Immature natural killer cell (primary cell): ENCODE measurements at places on chromosomes 1 and 21.
A peak's percentile ranks its signal among the peaks of the same experiment; 100 is the strongest.

DNA sequence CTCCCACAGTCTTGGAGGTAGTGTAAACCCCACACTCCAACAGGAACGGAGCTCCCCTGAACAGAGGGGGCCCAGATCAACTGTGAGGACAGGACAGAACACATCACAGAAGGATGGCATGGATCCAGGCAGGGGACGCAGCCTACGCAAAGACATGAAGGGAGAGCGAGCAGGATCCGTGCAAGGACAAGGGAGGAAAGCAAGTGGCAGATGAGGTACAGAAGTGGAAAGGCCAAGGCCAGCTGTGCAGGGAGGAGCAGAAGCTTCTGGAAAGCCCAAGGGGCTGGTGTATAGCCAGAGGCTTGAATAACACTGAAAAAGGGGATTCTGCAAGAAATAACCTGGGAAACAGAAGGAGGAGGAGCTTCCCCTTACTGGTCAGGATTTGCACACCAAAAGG lies 81.2 kb downstream of the SIPA1L2 start:
- no peak for DNase-seq

- no peak for DNase-seq
Measured at GRCh38 chr21:44537930-44538911, 1.8 kb downstream of the KRTAP10-1 start.

DNA sequence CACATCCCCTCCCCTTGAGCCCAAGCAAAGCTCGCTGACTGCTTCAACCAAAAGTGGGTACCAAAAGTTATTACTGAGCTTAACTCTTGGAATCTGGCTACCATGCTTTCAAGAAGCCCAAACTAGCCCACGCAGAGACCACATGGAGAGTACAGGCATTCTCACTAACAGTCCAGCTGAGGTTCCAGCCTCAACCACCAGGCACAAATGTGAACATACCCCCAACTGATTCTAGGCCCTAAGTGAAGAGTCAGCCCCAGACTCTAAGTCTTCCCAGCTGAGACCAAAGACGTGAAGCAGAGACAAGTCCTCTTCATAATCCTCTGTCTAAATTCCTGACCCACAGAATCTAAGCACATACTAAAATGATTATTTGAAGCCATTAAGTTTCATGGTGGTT lies 36.8 kb downstream of the EVI5 start:
- no peak for DNase-seq

DNA sequence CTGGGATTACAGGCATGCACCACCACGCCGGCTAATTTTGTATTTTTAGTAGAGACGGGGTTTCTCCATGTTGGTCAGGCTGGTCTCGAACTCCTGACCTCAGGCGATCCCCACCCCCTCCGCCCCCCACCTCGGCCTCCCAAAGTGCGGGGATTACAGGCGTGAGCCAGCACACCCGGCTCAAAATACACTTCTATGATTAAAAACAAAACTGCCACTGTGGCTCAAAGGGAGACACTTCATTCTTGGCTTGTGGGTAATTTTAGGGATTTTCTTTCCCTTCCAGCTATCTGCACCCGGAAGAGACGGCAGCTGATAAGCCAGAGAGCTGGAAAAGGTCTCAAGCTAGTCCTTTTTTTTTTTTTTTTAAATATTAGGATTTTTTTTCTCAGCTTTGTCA lies 24.5 kb downstream of the TMPRSS2 start:
- no peak for DNase-seq

DNA sequence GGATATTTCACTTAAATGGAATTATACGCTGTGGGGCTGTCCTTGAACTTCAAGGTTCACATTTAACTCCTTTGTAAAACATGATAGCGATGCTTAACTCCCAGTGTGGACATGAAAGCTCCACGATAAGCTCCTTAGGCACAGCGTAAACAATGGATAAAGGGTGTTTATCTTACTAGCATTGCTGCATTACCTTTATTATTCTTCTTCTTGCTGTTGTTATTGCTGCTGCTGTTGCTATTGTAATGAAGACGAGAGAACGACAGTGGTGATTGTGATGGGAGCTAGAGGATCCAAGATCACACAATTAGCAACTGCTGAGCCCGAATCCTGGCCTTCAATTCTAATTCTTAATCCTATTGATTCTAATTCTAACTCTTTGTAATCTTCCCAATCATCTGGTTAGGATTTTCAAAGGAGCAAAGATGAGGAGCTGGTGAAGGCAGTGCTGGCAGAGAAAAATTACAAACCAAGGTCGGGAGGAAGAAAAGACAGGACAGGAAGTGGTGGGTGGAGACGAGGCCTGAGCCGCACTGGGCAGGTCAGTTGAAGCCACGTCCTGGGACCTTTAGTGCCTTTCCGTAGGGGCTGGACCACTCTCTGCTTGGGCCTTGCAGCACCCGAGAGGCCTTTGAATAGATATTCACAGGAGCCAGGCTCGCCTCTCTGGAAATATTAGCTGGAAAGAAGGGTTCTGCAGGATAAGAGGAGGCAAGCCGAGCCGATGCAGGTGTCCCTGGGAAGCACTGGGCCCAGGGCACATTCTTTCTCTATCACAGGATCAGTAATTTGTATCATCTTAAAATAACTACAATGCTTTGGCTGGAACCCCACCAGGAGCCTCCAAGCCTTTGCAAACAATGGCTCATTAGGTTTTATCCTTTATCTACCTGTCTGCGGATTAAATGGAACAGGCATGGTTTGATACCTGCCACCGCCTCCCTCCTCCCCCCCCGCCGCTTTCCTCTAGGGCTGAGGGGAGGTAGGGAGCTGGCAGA lies 571.6 kb downstream of the AJAP1 start:
- no peak for DNase-seq

- DNase-seq: no peak
Measured at GRCh38 chr1:159857889-159858288, 4.6 kb downstream of the VSIG8 start.

GRCh38 chr1:162988869-162989268 lies 80.3 kb upstream of the RGS4 start:
- no peak for DNase-seq

- DNase-seq: no peak
Measured at GRCh38 chr1:109653306-109653705, 2.6 kb upstream of the GSTM4 start.

- DNase-seq: peak; percentile 10
Measured at GRCh38 chr1:113677250-113678158, 81.8 kb downstream of the PHTF1 start.

DNA sequence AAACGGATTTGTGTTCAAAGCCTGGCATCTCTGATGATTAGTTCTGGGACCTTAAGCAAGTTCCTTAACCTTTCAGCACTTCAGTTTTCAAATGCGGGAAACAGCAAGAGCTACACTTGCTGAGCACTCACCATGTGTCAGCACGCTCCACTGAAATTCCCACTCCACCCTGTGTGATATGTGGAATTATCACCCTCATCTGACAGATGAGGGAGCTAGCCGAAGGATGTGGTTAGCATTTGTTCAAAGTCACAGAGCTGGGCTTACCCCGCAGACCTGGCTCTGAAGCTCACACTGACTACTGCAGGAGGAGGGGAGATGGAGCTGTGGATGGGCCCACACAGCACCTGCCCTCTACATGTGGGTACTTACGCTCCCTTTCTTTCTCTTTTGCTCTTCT lies 29.1 kb downstream of the IL12RB2 start:
- peak; percentile 68 for DNase-seq

- DNase-seq: no peak
Measured at GRCh38 chr1:169318536-169319244, 48.9 kb downstream of the NME7 start.

DNA sequence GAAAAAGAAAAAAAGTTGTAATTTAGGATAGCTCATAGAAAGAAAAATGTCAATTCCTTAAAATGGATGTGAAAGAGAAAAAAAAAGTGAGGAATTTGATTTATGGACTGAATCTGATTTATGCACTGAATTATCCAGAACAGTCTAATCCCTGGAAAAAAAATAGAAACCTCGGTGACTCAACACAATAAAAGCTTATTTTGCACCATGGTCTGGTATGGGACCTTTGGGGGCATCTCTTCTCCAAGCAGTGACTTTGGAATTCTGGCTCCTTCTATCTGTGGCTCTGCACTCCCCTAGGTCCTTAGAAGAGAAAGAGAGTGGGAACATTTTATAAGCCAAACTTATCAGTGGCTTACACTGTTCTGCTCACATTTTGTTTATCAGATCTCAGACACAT lies 471.7 kb upstream of the B3GALT2 start:
- no peak for DNase-seq

- no peak for DNase-seq
Measured at GRCh38 chr1:57632401-57632800, 208.5 kb upstream of the DAB1 start.

GRCh38 chr1:109641078-109641740 lies 14.7 kb upstream of the GSTM4 start:
- no peak for DNase-seq

GRCh38 chr1:27341525-27342252 lies at the start of gene SYTL1:
TSS of gene SYTL1 (plus strand) at chr1:27342022. CDS start at chr1:27345335, 3,313 bp downstream.
- DNase-seq: peak; percentile 77

GRCh38 chr1:228362884-228363450 lies 43.7 kb downstream of the TRIM11 start:
- DNase-seq: no peak

DNA sequence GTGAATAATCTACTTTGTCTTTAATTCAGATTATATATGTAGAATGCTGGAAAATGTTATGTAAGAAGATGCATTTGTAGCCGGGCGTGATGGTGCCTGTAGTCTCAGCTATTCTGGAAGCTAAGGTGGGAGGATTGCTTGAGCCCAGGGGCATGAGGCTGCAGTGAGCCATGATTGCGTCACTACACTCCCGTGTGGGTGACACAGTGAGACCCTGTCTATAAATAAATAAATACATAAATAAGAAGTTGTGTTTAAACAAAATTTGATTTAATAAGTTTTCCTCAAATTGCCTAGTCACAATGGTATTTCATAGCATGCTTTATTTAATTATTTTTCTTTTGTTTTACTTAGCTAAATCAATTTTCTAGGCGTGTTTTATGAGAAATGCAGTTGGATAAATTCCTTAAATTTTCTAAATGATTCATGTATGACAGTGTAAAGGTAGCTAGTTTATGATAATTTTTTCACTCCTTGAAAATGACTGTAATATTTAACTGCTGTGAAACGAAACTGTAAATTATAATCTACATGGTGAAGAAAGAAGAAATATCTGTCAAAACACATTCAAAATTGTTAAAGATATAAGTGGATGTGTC lies 232.6 kb downstream of the SRGAP2C start:
- no peak for DNase-seq

DNA sequence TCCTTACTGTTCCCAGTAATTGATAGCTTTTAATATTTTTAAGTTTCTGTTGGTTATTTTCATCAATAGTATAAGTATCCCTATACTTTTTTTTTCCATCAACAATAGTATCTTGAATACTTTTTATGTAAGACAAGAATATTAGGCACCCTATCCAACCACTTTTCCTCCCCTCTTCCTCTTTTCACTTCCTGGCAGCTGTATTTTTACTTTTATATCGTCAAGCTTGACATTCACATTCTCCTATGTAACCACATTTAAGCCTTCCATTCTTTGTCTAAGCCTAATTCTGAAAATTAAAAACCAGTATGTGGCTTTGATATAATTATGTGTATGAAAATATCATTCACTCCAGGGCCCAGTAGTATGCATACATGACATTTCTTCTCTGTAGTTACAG lies 9.3 kb downstream of the TMEM39B start:
- DNase-seq: no peak

DNA sequence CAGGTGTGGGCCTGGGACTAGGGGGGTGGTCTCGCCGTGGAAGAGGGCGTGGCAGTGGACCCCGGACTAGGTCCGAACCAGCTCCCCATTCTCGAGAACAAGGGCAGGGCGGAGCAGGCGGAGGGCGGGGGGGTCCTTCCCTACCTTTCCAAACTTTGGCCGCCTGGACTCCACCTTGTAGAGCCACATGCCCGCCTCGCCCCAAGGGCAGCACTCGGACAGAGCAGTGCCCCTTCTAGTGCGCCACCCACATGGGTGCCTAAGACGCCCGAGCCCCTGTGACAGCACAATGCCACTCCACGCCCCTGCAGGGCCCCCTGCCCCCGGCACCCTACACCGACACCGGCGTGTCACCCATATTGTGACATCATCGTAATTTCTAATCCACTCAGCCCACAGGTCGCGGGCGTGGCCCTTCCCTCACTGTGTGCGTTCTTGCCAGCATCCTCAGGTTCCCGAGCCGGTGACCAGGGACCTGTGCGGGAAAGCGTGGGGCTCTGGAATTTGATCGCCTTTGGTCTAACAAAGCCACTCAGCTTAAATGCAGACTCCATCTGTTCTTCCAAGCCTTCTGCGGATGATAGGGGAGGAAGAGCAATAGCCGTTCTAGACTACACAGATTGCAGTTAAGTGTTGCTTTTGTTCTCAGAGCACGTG lies 553 bp upstream of the STMN1 start:
- no peak for DNase-seq

- DNase-seq: peak; percentile 27
Measured at GRCh38 chr1:174397261-174397660, 50.5 kb upstream of the GPR52 start.

GRCh38 chr1:205488074-205488723 lies 16.3 kb upstream of the CDK18 start:
- DNase-seq: peak; percentile 43

DNA sequence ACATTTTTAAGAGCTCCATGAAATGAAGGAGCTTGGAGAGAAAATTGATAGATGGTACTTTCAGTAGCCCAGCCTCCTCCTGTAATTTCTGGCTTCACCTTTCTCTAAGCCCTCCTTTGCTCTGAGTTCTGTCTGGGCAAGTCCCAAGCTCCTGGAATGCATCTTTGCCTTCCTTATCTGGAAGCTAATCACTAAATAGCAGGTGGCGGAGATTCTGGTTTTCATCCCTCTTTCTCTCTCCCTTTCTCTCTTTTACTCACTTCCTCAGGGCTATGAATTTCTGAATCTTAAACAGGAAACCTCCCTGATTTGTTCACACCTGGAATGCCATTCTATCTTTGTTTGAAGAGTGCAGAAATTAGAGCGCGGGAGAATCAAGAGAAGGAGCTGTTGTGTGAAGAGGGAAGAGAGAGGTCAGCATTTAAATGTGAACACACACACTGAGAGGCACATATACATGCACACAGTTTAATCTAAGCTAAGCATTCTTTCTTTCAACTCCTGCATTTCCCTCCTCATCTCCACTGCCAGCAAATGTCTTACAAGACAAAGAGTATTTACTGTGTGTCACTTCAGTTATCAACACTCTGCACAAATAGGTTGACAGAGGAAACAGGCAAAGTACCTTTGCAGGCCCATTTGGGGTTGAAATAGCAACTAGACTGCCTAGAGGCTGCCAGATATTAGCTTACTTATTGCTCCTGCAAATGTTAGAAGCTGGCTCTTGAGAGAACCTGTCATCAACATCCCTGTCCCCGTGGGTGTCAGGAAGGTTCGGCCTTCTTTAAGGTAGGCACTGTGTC lies 199.4 kb upstream of the CAMK1G start:
- DNase-seq: no peak

DNA sequence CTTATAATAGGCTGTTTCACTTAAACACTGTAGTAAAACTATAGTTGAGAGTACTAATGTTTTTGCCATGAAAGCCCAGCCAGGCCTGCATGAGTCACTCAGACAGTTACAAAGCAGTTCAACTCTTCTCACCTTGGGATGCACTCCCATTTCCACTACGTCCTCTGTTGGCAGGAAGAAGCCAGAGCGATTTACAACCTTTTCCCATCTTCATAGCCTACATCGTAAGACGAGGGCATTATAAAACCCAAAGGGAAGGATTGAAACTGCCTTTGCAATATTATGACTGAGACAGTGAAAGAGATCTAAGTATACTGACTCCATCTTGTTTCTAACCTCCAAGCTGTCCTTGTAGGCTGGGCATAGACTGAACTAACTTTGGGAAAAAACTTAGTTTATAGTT lies 71.8 kb upstream of the CSF1 start:
- DNase-seq: no peak
